ENCODE measurements at places on chromosomes 3 and 15.

DNA sequence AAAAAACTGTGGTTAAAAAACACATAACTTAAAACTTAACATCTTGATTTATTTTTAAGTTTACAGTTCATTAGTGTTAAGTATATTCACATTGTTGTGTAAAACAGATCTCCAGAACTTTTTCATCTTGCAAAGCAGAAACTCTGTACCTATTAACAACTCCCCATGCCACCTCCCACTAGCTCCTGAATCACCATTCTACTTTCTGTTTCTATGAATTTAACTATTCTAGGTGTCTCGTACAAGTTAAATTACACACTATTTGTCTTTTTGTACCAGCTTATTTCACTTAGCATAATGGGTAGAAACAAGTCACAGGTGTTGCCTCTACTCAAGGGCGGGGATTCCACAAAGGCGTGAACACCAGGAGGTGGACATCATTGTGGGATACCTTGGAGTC lies 43.2 kb downstream of the CRTC3 start:
- DNase-seq: no peak

- DNase-seq: peak; percentile 21
Measured at GRCh38 chr15:29570948-29571791, 251.1 kb downstream of the TJP1 start.

DNA sequence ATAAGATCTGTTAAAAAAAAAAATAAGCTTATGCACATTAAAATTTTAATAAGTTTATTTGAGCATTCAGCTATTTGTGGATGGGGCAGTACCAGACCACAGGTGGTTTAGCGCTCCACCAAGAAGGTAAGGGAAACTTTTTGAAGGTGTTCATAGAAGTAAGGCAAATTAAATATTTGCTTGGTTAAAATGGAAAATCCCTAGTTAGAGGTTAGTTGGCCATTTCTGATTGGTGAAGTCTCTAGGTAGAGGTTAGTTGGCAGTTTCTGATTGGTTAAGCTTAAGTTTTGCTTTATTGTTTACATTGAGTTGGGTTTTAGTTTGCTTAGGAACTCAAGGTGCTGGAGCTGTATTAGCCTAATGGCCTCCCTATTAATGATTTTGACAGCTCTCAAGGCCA lies 30.7 kb downstream of the SCN11A start:
- DNase-seq: no peak

GRCh38 chr15:100472736-100473135 lies 56.0 kb downstream of the CERS3 start:
- no peak for DNase-seq

- DNase-seq: no peak
Measured at GRCh38 chr3:67381667-67382272, 272.6 kb downstream of the SUCLG2 start.

Measured in hindlimb muscle (tissue), 1 donor.